ENCODE measurements at places on chromosomes 1 and 21. TPM values are rescaled to one million over a fixed set of nuclear protein-coding genes. Genes with fewer than 3 reads are reported as not detected.

Gene SUSD4
- 29.7 TPM for total RNA-seq

Gene OR14K1
- total RNA-seq = not detected

Gene ABCG1
- total RNA-seq = 3.6 TPM

Gene CD2
- total RNA-seq = 0.96 TPM

Gene CHIA
- total RNA-seq = not detected

Gene INAVA
- not detected for total RNA-seq

Gene TRABD2B
- 18.4 TPM for total RNA-seq

Gene INSRR
- 0.06 TPM for total RNA-seq

Gene TNFSF4
- total RNA-seq = 1.5 TPM

GRCh38 chr1:160357286-160358002 is 9.4 kb upstream of the NHLH1 start:
- no peak for DNase-seq

DNA sequence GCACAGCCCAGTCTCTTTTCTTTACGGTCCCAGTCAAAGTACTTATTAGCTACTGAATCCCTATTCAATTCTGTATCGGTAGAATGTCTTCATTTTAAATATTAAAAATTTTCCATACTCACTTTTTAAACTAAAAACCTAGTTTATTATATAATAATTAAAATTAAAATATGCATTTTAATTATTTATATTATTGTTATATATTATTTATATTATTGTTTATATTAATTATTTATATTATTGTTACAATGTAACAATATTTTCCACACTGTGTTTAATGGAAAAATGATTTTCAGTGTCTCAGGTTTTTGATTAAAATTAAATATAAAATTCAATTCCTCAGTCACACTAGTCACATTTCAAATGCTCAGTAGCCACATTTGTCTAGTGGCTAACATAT is 18.2 kb upstream of the PPP2R5A start:
- no peak for DNase-seq

- DNase-seq = no peak
These were observed 489.3 kb upstream of the VAMP3 start for GRCh38 chr1:7281821-7282220.

- no peak for DNase-seq
These were observed 168.6 kb downstream of the KAZN start for GRCh38 chr1:14767075-14767474.

DNA sequence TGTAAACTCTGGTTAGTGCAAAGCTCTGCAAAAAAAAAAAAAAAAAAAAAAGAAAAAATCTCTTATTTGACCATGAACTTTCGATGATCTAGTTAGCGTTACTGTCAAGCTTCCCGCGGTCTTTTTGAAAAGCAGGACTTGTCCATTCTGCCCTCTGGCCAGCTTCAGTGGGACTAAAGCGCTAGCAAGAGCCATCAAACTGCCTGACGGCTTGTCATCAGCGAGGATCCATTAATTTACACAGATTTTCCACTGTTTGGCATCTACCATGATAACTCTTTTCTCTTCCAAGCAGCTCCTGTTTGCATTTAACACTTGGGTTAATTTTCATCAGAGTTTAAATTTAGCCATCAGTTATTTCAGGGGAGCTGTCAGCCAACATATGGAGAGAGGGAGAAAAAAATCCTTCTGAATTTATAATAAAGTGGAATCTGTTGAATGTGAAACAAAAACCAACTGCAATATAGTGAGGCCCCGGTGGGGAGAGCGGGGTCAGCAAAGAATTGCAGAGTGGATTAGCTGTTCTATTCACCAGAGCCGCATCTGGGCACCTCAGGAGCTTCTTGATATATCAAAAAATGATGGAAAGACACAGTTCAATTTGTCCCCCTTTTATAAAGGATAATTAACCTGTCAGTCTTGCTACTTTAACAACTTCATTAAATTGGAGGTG is 298.2 kb downstream of the SPATA17 start:
- DNase-seq = no peak

GRCh38 chr1:30191154-30191702 is 532.2 kb downstream of the MATN1 start:
- DNase-seq = peak; percentile 46

GRCh38 chr1:77234943-77235342 is 15.7 kb upstream of the PIGK start:
- DNase-seq = no peak

DNA sequence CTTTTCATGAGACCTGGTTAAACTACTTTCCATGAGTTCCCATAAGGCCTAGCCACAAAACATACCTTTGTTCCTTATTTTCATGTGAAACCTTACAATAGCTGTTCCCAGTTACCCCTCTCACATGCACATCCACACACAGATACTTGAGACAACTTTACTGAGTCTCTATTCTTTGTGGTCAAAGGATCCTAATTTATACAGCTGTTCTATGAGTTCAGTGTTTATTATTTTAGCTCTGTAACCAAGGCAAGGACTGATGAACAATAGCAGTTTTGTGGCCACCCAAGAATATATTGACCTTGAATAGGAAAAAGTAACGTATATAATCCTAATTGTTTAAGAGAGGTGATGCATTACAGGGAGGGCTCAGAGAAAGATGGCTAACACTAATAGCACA is 160.5 kb upstream of the CACYBP start:
- no peak for DNase-seq

DNA sequence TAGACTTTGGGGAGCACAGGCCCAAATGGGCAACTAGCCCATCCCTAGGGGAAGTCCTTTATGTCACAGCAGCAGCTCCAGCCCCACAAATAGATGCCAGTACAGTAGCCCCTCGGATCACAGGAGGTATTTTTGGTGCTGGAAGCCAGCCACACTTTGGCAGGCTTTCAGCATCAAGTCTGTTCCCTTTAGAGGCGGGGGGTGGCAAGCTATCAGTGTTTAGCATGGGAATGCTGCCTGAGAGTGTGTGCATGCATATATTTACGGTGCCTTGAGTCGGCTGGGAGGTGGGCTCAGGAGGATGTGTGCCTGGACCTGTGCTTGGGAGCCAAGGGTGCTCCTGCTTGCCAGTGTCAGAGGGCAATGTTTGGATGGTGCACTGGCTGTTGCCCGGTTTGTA is 3.5 kb upstream of the PLXNA2 start:
- DNase-seq = no peak

DNA sequence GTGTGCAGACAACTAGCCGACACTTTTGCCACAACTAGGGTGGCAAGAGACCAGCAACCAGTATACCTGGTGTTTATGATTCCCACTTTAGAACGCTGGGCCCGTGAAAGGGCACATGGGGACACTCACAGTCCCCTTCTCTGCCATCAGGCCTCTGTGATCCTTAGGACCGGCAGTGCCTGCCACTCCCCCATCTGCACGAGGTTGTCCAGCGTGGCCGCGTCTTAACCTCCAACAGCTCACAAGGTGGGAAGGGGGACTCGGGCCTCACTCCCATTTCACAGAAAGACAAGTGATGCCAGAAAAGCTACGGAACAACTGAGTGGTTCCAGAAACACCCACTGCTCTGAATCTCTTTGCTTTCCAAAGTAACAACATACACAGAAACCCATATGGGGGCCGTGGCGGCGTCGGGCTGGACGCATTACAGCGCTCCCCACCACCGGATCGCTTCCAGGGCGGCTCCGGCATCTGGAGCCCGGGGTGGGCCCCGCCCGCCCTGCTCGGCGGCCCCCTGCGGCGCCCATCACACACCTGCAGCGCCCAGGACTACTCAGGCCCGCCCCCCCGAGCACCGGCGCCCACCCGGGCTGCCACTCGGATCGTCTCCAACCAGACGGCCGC is 1.0 kb downstream of the ZNF496 start:
- no peak for DNase-seq

- no peak for DNase-seq
These were observed 2.9 kb upstream of the BSND start for GRCh38 chr1:54995835-54996234.

GRCh38 chr1:112674440-112674985 is at the start of gene MOV10:
Gene MOV10, plus strand, starts transcription at chr1:112674659. Its CDS starts 254 bp downstream, at chr1:112674913.
- DNase-seq = peak; percentile 77

- DNase-seq = no peak
These were observed 391.8 kb downstream of the MATN1 start for GRCh38 chr1:30331415-30332065.

DNA sequence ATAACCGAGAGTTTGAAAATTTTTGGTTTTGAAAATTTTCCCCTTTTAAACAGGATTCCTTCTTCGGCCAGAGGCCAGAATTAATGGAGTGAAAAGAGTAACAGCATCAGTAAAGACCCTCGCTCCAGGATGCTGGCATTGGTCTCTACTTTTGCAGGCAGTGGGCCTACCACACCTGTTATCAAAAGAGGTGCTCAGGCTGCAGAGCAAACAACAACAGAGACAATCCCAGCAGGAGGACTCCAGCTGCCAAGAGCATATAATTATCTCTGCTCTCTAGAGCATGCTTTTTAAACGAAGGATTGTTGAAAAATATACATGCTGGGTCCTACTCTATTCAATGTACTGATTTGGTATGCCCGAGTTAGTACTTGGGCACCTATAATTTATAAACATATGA is 1048.5 kb downstream of the PLA2G4A start:
- no peak for DNase-seq

GRCh38 chr1:179995576-179995975 is 41.0 kb downstream of the CEP350 start:
- DNase-seq = no peak

GRCh38 chr1:155093911-155094621 is 15.4 kb downstream of the EFNA3 start:
- DNase-seq = peak; percentile 81

GRCh38 chr1:85607921-85608265 is 27.3 kb downstream of the CCN1 start:
- no peak for DNase-seq

GRCh38 chr1:244712669-244713068 is 59.7 kb downstream of the DESI2 start:
- no peak for DNase-seq

DNA sequence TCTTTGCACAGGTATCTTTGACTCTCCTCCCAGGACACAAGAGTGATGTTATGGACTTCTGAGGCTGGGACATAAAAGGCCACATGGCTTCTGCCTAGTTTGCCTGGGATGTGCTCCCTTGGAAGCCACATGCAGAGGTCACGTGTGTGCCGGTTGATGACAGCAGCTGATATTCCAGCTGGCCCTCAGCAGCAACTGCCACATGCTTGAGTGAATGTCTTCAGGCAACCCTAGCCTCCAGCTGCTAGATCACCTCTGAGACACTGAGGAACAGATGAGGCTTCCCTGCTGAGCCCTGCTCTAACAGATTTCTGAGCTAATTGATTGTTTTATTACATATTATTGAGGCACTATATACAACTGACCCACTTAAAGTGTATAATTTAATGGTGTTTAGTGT is 11.6 kb upstream of the AKR7A3 start:
- no peak for DNase-seq

GRCh38 chr1:42817440-42817767 is 207 bp upstream of the SVBP start:
- DNase-seq = no peak

- no peak for DNase-seq
These were observed 32.8 kb upstream of the EPS15 start for GRCh38 chr1:51551848-51552296.

DNA sequence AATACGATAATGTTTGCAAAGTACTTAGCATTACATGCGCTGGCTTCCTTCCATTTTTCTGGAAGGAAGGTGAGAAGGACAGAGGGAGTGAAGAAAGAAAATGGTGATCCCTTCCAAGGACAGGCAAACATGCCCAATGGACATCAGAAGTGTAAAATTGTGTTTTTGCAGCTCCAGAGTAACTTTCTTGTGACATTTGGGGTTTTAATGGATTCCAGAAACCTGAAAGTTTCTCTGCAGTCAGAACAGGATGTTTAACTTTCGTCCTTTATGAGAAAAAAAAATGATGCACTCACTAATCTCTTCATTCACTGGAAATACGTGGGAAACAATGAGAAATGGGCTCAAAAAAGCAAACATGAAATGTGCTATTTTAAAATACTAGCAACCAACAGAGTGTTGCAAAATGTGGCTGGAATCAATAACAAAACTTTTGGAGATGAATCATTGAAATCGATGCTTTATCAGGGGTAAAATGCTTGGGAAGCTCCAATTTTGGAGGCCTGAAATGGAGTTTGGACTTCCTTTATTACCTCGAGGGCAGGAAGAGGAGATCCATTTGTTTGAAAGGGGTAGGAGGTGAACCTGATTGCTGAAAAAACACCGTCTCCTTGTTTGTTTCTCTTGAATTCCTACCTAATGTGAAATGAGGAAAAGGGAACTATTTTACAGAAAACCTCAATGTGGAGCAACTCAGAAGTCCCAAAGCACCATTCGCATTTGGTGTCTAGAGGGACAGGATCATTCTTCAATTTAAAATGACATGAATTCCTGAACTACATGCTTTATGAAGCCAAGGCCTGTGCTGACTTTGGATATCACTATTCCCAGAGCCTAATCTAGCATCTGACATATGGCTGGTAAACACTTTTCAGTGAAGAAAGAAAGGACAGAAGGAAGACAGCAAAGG is 129.5 kb downstream of the TRABD2B start:
- no peak for DNase-seq

GRCh38 chr1:193131266-193131860 is 9.5 kb downstream of the CDC73 start:
- no peak for DNase-seq

DNA sequence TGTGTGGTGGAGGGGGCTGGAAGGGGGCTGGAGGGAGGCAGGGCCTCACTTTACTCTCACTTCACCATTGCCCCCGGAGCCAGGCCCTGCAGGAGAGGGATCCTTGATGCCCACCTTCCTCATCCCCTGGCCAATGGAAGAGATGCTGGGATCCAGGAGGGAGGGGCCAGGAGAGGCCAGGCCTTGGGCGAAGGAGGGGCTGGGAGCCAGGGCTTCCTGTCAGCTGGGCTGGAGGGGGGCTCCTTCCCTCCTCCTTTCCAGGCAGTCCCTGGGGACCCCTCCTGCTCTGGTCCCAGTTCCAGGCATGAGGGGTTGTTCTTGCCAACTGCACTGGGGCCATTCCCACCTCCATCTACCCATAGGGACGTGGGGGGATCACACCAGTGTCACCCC is 5.7 kb downstream of the AHDC1 start:
- DNase-seq = peak; percentile 75

- DNase-seq = no peak
These were observed 49.2 kb upstream of the IGSF21 start for GRCh38 chr1:18058206-18058921.

GRCh38 chr1:232988572-232989040 is 38.2 kb downstream of the NTPCR start:
- DNase-seq = no peak

DNA sequence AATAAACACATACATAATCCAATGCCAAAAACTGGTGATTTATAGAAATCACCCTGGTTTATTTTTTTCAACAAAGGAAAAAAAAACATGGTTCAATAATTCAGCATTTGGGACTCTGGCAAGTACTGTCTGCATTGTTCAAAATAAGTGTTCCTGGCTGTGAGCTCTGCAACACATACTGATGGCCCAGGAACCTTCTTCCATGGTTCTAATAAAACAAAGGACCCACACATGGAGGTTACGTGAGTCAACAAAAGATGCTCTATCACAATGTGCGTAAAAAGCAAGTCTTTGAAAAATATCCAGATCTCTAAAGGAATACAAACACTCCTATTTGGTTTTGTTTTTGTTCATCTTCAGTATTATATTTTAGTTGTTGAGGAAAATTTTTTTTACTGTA is 37.9 kb upstream of the C1orf198 start:
- DNase-seq = no peak

GRCh38 chr21:15005391-15005790 is 59.4 kb downstream of the NRIP1 start:
- no peak for DNase-seq

Data from right cardiac atrium (tissue), 5 donors.